A549 treated with GW870086 at 1 μM for 4 hours (cell line): ENCODE measurements at places on chromosomes 4 and X. TPM values are rescaled to one million over a fixed set of nuclear protein-coding genes. Genes with fewer than 3 reads are reported as not detected.

MAGEE1 gene
- 3.7 to 4.8 TPM (median 4.1 TPM) in 5 replicates for total RNA-seq

SLC10A4 gene
- 4.5 to 7.6 TPM (median 7.4 TPM) in 5 replicates for total RNA-seq

NEUROG2 gene
- total RNA-seq: not detected in 5 replicates

HTR2C gene
- not detected in 5 replicates for total RNA-seq

HPGDS gene
- total RNA-seq: not detected in 5 replicates
